M059J (cell line): ENCODE measurements at places on chromosomes 4 and X. TPM values are rescaled to one million over a fixed set of nuclear protein-coding genes. Genes with fewer than 3 reads are reported as not detected.

Gene IL9R
- total RNA-seq = 0.32 TPM in 1 of 2 replicates, not detected in the other

GRCh38 chr4:38377195-38377594 lies 286.8 kb upstream of the KLF3 start:
- DNase-seq = peak; percentile 20

DNA sequence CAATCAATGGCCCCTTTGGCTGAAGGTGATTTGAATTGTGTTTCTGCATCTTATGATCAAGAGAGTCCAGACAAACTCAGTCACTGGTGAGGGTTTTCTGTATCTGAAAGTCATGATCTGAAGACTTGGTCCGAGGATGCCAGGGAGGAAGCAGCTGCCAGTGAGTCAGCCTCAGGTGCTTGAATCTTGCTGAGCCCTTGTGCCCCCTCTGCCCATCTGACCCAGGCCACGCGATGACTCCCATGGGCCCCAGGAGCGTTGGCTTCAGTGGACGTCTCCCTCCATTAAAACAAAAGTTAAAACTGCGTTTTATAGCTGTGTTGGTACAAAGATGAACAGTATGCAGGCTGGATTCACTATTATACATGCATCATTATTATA lies 62.0 kb downstream of the HTRA3 start:
- no peak for DNase-seq

GRCh38 chr4:128305942-128306341 lies 18.3 kb upstream of the PGRMC2 start:
- DNase-seq = no peak

DNA sequence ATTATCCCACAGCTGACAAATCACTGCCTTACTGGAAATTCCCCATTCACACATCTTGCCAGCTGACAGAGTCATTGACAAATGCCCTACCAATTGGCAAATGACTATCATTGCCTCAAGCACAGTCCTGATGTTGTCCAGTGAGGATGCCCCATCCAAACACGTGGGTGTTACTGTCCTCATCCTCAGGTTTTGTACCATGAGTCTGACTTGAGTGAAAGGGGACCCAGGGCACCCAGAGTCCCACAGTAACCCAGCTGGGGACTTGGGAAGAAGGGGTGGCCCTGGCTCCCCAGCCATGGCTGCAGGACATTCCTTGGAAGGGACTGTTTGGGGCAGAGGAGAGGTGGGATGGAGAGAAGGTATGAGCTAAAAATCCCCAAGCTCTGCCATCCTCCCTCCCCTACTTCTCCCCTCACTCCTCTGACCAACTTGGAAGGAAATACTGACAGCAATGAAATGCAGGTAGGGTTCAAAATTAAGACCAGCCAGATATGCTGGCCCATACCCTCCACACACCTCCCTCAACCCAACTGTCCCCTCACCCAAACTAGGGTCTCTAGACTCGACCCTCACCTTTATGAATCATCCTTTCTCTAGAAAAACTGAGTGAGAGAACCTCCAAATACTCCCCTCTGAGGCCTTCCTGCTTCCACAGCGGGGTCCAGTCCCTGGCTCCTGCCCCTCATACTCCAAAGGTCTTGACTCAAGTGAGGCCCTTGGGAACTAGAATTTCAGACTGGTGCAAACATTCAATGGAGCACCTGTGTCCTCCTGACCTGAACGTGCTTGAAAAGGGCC lies 5.1 kb downstream of the TIMP1 start:
- no peak for DNase-seq
